Progenitor cell of endocrine pancreas (in vitro differentiated cells): ENCODE measurements at places on chromosomes 7 and 10. TPM values are rescaled to one million over a fixed set of nuclear protein-coding genes. Genes with fewer than 3 reads are reported as not detected.

The KLF14 gene
- 0.09 and 0.14 TPM in 2 replicates for total RNA-seq

The ANKRD1 gene
- total RNA-seq, result 48.1 and 61.8 TPM in 2 replicates

The LIPN gene
- not detected in 2 replicates for total RNA-seq

The C10orf62 gene
- total RNA-seq, result 0.91 and 0.96 TPM in 2 replicates

The DGKB gene
- 0.74 and 1.0 TPM in 2 replicates for total RNA-seq

The NRP1 gene
- total RNA-seq, result 33.4 and 37.0 TPM in 2 replicates

The CELF2 gene
- total RNA-seq, result 3.8 and 5.7 TPM in 2 replicates

The LIPK gene
- not detected in 2 replicates for total RNA-seq

The SPDYE2 gene
- total RNA-seq, result not detected in 2 replicates

The SFTPA1 gene
- 0.22 TPM in 1 of 2 replicates, not detected in the other for total RNA-seq

The PRKCQ gene
- total RNA-seq, result 5.6 and 6.1 TPM in 2 replicates

The LRRC4 gene
- 15.9 and 19.4 TPM in 2 replicates for total RNA-seq

The MBL2 gene
- not detected in 2 replicates for total RNA-seq

The GPNMB gene
- 0.98 and 1.4 TPM in 2 replicates for total RNA-seq

The NEBL gene
- 13.2 and 17.2 TPM in 2 replicates for total RNA-seq

The SPACDR gene
- total RNA-seq, result 0.67 and 1.7 TPM in 2 replicates

The TMEM236 gene
- total RNA-seq, result 0.07 TPM in 2 replicates

The EIF4EBP2 gene
- 99.6 and 101 TPM in 2 replicates for total RNA-seq

The TFR2 gene
- 0.62 and 0.93 TPM in 2 replicates for total RNA-seq

The HOXA2 gene
- total RNA-seq, result 17.9 and 18.6 TPM in 2 replicates

The DDIT4 gene
- total RNA-seq, result 36.9 and 49.7 TPM in 2 replicates

The HOXA11 gene
- not detected in 2 replicates for total RNA-seq

The TMEM139 gene
- total RNA-seq, result 4.7 and 5.1 TPM in 2 replicates

The EPHA1 gene
- 54.4 and 56.3 TPM in 2 replicates for total RNA-seq

The TSPAN15 gene
- total RNA-seq, result 14.7 and 17.9 TPM in 2 replicates

The IFIT1B gene
- total RNA-seq, result not detected in 2 replicates

The ZNRF2 gene
- 13.8 and 14.4 TPM in 2 replicates for total RNA-seq

The MLXIPL gene
- total RNA-seq, result 47.3 and 48.6 TPM in 2 replicates

The ESYT2 gene
- total RNA-seq, result 29.4 and 30.0 TPM in 2 replicates

The GIMAP6 gene
- not detected in 2 replicates for total RNA-seq

The ITGA8 gene
- total RNA-seq, result 0.36 TPM in 1 of 2 replicates, not detected in the other

The IDI2 gene
- total RNA-seq, result not detected in 2 replicates

The MOGAT3 gene
- total RNA-seq, result not detected in 2 replicates

The DYNC1I1 gene
- 1.6 and 2.6 TPM in 2 replicates for total RNA-seq

The NPY4R2 gene
- not detected in 2 replicates for total RNA-seq

The ZNF488 gene
- 1.0 and 1.4 TPM in 2 replicates for total RNA-seq

The CALHM3 gene
- total RNA-seq, result 0.41 and 1.3 TPM in 2 replicates

The ZNF117 gene
- total RNA-seq, result 53.7 and 63.3 TPM in 2 replicates

The LIPF gene
- not detected in 2 replicates for total RNA-seq

The ZNF12 gene
- 25.7 and 28.8 TPM in 2 replicates for total RNA-seq
